ENCODE measurements at places on chromosomes 12 and 14. TPM values are rescaled to one million over a fixed set of nuclear protein-coding genes. Genes with fewer than 3 reads are reported as not detected.

DRAM1 gene
- polyA plus RNA-seq, result 5.5 TPM

IL31 gene
- not detected for polyA plus RNA-seq

VRTN gene
- polyA plus RNA-seq, result not detected

CARMIL3 gene
- polyA plus RNA-seq, result 0.14 TPM

SRRM4 gene
- not detected for polyA plus RNA-seq

TMTC2 gene
- 0.13 TPM for polyA plus RNA-seq

OTX2 gene
- polyA plus RNA-seq, result not detected

EGLN3 gene
- 2.5 TPM for polyA plus RNA-seq

NTN4 gene
- 4.2 TPM for polyA plus RNA-seq

ATP5MC2 gene
- 529 TPM for polyA plus RNA-seq

KERA gene
- not detected for polyA plus RNA-seq

- DNase-seq, result no peak
Measured at GRCh38 chr12:7591531-7591930, 74.2 kb downstream of the APOBEC1 start.

GRCh38 chr12:90028635-90029051 is 320.0 kb upstream of the ATP2B1 start:
- no peak for DNase-seq

GRCh38 chr14:71722885-71723284 is 209.3 kb upstream of the RGS6 start:
- DNase-seq, result no peak

DNA sequence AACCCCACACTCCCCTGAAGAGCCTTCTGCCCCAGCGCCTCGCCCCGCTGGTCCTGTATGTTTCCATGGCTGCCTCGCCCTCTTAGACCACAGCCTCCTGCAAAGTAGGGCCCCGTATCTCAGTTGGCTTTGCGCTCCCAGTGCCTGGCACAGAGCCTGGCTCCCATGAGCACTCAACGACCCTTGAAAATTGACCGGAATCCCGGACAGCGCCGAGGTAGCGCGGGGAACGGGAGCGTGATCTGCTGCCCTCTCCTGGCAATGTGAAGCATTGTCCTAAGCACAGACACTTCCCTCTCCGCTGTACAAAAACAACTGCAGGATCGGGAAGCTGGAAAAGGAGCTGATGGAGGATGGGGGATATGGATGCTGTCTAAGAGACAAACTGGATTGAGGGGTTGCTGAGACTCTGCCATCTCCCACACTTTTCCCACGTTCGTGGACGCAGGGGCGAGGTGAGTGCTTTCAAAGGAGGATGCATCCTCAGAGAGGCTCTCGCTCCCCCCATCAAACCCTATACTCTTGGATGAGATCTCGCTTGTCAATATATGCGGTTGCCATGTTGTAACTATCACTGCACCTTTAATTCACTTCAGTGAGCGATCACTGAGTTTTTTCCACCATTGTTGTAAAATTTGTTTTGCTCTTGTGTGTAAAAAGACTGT is 10.7 kb upstream of the FKBP4 start:
- peak; percentile 60 for DNase-seq

GRCh38 chr14:35286003-35286600 is 6.1 kb upstream of the PSMA6 start:
- no peak for DNase-seq

GRCh38 chr12:25824734-25825133 is 133.7 kb upstream of the RASSF8 start:
- no peak for DNase-seq

GRCh38 chr12:30732954-30733637 is 21.7 kb downstream of the CAPRIN2 start:
- no peak for DNase-seq

- no peak for DNase-seq
Measured at GRCh38 chr14:73602994-73603393, 9.3 kb upstream of the ACOT6 start.

GRCh38 chr14:102500158-102500662 is 9.4 kb downstream of the ANKRD9 start:
- DNase-seq, result no peak

DNA sequence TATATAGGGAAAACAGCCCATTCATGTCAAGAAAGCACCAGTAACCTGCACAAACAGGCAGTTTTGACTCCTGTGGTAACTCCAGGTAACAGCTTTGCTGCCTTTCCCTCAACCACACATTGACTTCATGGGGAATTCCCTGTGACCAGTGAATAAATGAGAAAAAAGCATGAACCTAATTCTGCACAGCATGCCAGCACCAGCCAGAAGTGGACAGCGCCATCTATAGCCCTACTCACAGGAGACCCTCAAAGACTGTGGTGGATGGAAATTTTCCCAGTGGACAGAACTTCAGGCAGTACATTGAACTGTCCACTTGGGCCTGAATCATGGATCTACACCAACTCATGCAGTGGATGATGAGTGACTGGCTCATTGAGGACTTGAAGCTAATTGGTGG is 152.1 kb downstream of the SLC8A3 start:
- no peak for DNase-seq

- DNase-seq, result no peak
Measured at GRCh38 chr14:66237741-66238140, 248.4 kb upstream of the CCDC196 start.

- no peak for DNase-seq
Measured at GRCh38 chr14:88137327-88137726, 132.4 kb downstream of the GPR65 start.

DNA sequence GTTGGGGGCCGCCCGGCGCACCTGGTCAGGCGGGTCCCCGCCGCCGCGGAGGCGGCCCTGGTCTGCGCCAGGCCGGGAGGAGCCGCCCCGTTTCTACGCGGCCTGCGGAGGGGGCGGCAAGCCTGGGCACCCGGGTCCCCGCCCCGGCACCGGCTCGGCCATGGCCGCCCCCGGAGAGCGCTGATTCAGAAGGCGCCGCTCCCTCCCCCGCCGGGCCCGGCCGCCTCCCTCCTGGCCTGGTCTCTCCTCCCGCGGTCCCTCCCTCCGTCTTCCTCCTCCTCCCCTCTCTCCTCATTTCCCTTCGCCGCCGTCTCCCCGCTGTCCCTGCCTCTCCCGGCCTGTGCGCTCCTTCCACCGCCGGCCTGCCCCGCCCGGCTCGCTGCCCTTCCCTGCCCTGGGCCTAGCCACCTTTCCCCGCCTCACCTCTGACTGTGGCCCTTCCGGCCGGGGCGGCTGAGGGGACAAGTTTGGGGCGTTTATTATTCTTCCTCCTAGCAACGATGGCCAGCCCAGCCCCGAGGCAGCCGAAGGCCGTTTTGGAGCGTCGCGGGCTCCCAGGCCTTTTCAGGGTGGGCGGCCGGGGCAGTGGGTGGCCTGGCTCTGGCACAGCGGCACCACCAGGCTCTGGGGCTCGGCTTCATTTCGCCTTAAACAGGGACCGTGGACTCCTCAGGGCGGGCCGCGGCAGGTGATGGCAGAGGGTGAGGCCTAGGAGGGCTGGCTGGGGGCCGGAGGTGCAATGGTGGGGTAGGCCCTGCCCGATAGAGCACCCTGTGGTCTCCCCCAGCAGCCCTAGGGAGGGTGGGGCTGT is 768 bp downstream of the CEP170B start:
- no peak for DNase-seq

GRCh38 chr12:127660961-127661360 is 606.0 kb upstream of the TMEM132C start:
- no peak for DNase-seq

GRCh38 chr14:24351517-24351916 is 11.7 kb upstream of the RIPK3 start:
- no peak for DNase-seq

DNA sequence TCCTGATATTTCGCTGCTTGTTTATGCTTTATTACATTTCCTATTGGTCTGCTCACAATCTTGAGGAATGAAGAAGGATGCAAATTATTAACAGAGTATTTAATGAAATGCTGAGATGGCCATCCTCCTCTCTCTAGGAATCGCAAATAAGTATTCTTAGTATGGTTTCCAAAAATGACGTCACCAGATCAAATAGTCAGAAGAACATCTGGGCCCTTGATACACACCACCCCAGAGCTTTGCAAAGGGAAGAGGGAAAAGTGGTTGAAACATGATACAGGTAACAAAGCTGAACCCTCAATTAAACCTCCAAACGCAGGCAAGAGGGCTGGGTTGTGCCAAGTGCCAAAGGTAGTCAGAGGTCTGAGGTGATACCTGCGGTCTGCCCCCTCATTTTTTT is 107.3 kb downstream of the BCL11B start:
- DNase-seq, result no peak

DNA sequence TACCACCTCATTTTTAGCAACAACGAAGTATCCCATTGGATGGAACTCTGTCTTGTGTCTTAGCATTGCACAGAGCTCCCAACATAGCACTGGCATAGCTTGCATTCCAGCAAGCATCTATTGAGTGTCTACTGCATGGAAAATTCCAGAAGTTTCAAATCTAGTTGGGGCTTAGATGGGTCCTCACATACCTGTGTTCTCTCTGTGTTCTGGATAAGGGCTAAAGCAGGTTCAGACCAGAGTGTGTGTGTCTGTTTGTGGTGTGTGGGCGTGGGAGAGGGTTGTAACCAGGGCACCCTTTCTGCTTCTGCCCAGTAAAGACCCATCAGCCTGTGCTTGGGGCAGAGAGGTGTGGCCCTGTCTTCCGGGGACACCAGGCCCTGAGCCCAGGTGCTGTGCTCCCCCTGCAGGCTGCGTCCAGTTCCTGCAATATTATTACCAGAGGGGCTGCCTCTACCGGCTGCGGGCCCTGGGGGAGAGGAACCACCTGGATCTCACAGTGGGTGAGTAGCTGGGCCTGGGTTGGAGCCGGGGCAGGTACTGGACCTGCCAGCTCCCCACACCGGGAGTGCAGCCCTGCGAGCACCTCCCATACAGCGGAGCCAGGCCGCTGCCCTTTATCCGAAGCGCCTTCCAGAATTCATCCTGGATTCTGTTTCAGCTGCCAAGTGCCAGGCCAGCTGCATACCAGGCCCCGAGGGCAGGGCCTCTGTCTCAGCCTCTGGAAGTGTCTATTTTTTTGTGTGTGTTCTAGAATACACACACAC is 20.3 kb downstream of the RHOF start:
- DNase-seq, result peak; percentile 76

GRCh38 chr12:50314636-50315312 is 31.5 kb upstream of the LIMA1 start:
- DNase-seq, result no peak

DNA sequence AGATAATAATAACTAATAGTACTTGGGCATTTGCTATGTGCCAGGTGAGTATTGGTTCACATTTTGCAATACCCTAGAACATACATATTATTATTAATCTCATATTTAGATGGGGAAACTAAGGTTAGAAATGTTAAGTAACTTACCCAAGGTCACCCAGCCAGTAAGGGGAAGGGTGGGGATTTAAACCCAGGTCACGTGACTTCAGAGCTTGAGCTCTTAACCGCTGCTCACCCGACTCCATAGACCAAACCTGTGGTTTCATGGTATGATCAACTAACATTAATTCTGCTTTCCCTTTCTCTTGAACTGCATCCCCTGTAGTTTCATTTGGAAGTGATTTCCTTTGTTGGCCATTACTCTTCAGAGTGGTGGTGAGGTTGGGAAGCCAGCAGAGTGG is 242.3 kb downstream of the NRXN3 start:
- no peak for DNase-seq

GRCh38 chr14:100617410-100618317 is 30.4 kb upstream of the BEGAIN start:
- DNase-seq, result no peak
